ENCODE measurements at places on chromosomes 1 and 21. TPM values are rescaled to one million over a fixed set of nuclear protein-coding genes. Genes with fewer than 3 reads are reported as not detected.

GRCh38 chr1:21823980-21824702 is 12.1 kb downstream of the LDLRAD2 start:
- H3K36me3 ChIP-seq = no peaks in the 10 kb centered on the region
- H3K4me3 ChIP-seq = no peak overlapping the region
- H3K4me1 ChIP-seq = no peaks in the 10 kb centered on the region
- no peaks in the 10 kb centered on the region for H3K27me3 ChIP-seq
- H3K27ac ChIP-seq = no peak overlapping the region

DNA sequence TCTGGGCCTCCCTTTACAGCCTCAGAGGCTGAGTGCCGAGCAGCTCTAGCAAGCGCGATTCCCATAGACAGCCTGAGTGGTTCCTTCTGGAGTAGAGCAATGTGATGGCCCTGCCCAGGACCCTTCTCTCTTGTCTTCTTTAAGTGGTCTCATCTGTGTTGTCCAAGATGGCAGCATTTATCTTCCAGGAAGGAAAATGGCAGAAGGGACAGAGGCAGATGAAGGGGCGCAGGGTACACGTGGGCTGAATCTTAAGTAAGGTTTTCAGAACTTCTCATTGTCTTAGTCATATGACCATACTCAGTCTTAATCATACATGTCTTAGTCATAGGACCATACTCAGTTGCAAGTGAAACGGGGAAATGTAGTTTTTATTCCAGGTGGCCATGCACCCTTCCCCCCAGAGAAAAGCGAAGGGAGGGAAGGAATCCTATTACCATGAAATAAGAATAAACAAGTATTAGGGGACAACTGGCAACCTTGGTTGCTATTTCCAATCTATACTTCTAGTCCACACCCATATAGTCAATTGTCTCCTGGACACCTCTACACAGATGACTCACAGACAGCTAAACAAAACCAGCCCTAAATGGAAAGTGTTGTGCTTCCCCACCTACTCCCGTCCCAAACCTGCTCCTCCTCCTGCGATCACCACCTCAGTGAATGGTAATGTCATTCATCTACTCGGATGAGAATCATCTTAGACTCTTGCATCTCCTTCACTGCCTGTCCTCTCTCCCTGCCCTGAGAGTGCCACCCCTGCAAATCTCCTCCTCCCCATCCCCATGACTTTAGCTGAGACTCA is 13.3 kb downstream of the OVAAL start:
- no peak for DNase-seq
- no peaks in the 10 kb centered on the region for H3K27me3 ChIP-seq
- no peaks in the 10 kb centered on the region for H3K4me1 ChIP-seq
- H3K4me3 ChIP-seq = no peak overlapping the region
- H3K36me3 ChIP-seq = no peaks in the 10 kb centered on the region

- H3K4me3 ChIP-seq = no peak overlapping the region
- no peaks in the 10 kb centered on the region for H3K36me3 ChIP-seq
- no peaks in the 10 kb centered on the region for H3K27me3 ChIP-seq
- H3K4me1 ChIP-seq = no peaks in the 10 kb centered on the region
- DNase-seq = no peak
Measured at GRCh38 chr1:220970311-220970710, 91.1 kb downstream of the HLX start.

GRCh38 chr1:207288315-207288714 is 33.2 kb upstream of the CD55 start:
- no peaks in the 10 kb centered on the region for H3K36me3 ChIP-seq
- DNase-seq = no peak

- no peaks in the 10 kb centered on the region for H3K27me3 ChIP-seq
- no peaks in the 10 kb centered on the region for H3K36me3 ChIP-seq
- H3K4me3 ChIP-seq = no peak overlapping the region
- no peak overlapping the region for H3K27ac ChIP-seq
- no peaks in the 10 kb centered on the region for H3K4me1 ChIP-seq
- DNase-seq = no peak
Measured at GRCh38 chr1:220655961-220656740, 34.0 kb upstream of the C1orf115 start.

- no peak for DNase-seq
- no peaks in the 10 kb centered on the region for H3K27me3 ChIP-seq
Measured at GRCh38 chr1:43171312-43171875, 696 bp downstream of the EBNA1BP2 start.

DNA sequence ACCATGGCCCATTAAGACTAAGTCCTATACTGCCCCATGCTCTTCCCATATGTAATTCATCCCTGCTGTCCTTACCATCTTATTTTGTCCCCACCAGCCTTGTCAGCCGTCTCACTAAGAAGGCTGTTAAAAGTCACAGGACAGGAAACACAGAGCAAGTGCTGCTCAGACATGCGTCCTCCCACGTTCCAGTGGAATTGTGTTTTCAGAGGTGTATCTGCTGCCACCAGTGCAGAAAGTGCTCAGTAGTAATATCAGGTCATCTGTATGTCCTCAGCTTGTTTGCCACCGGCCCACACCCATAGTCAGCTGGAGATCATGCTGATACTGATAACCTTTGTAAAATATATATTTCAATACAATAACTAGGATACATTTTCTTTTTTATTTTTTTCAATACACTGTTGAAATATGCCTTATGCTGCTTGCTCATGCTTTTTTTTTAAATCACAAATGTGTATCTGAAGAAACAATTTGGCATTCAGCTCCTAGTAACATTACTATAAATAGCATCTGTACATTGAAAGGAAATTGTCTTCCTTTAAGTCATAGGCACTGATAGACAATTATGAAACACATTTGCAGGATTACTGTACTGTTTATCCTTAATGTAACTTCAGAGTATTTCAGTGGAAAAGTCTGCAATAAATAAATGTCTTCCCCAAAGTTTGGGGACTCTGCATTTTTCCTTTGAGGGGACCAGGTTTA is 156.9 kb downstream of the EDEM3 start:
- no peaks in the 10 kb centered on the region for H3K4me1 ChIP-seq
- H3K27me3 ChIP-seq = no peaks in the 10 kb centered on the region
- H3K27ac ChIP-seq = no peak overlapping the region
- no peak overlapping the region for H3K4me3 ChIP-seq

GRCh38 chr1:113282008-113282892 is 108.1 kb upstream of the MAGI3 start:
- H3K27me3 ChIP-seq = no peaks in the 10 kb centered on the region
- no peak overlapping the region for H3K4me3 ChIP-seq
- H3K36me3 ChIP-seq = no peaks in the 10 kb centered on the region
- no peaks in the 10 kb centered on the region for H3K4me1 ChIP-seq
- no peak for DNase-seq

DNA sequence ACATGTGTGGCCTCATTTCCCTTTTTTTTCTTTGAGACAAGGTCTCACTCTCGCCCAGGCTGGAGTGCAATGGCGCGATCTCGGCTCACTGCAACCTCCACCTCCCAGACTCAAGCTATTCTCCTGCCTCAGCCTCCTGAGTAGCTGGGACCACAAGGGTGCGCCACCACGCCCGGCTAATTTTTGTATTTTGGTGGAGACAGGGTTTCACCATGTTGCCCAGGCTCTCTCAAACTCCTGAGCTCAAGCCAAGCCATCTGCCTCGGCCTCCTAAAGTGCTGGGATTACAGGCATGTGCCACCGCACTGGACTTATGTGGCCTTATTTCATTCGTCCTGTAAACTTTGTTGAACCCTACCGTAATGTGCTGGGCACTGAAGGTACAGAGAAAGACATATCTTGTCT is 569 bp upstream of the WARS2 start:
- peak overlapping the region; percentile 66 for H3K4me3 ChIP-seq
- no peaks in the 10 kb centered on the region for H3K27me3 ChIP-seq
- H3K36me3 ChIP-seq = no peaks in the 10 kb centered on the region
- peak; percentile 52 for DNase-seq
- H3K4me1 ChIP-seq = peaks cover 5% of the 10 kb centered on the region

DNA sequence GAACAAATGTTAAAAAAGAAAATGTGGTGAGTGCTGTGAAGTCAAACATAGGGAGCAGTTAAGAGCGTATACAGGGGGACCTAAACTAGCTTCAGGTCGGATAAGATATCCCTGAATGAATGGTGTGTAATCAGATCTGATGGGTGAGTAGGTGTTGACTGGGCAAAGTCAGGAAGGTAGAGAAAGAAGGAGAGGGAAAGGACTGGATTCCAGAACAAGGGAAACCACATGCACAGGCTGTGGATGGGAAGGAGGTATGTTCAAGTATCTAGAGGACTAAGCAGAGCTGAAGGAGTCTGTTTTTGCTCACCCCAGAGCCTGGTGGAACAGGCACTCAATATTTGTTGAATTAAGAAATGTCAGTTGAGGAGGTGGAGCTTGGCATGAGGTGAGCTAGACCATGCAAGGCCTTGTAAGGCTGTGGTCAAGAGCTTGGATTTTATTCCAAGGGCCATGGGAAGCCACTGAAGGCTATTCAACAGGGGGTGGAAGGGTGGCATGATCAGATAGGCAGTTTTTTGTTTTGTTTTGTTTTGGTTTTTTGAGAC is 27.4 kb downstream of the MAP7D1 start:
- H3K4me1 ChIP-seq = peaks cover 4% of the 10 kb centered on the region
- H3K27ac ChIP-seq = no peak overlapping the region
- no peaks in the 10 kb centered on the region for H3K27me3 ChIP-seq
- no peak overlapping the region for H3K4me3 ChIP-seq
- no peaks in the 10 kb centered on the region for H3K36me3 ChIP-seq

- H3K27ac ChIP-seq = no peak overlapping the region
- H3K4me3 ChIP-seq = no peak overlapping the region
- no peaks in the 10 kb centered on the region for H3K27me3 ChIP-seq
- no peaks in the 10 kb centered on the region for H3K4me1 ChIP-seq
- H3K36me3 ChIP-seq = no peaks in the 10 kb centered on the region
- DNase-seq = no peak
Measured at GRCh38 chr1:64396817-64397216, 73.1 kb upstream of the CACHD1 start.

DNA sequence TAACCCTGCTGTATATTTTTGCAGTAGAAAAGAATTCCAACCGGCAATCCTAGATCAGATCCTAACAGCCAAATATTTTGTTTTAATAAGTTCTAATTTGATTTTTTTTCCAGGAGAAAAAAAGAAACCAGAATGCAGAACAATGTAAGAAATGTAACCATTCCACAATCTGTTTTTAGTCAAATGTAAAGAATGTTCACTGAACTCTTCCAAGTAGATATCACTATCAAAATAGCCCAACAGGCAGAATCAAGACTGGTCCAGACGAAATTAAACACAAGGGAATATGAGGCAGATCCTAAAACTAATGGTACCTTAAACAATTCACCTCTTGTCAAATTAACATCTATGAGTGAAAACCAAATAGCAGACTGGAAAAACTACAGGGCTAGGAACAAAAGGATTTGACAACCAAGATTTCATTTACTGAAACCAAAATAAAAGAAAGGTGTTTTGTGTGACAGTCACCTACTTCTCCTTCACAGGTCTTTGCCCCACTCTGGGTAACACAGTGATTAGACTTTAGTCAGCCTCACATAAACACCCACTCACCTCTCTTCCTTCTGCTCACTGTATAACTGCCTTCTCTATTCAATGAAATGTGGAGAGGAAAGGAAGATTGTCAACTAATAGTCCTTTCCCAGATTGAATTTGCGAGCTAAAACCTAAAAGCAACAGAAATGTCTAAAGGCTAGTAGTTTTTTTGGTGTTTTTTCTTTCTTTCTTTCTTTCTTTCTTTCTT is 137.9 kb downstream of the FAF1 start:
- no peaks in the 10 kb centered on the region for H3K36me3 ChIP-seq
- no peaks in the 10 kb centered on the region for H3K4me1 ChIP-seq
- no peak for DNase-seq
- H3K27ac ChIP-seq = no peak overlapping the region
- no peaks in the 10 kb centered on the region for H3K27me3 ChIP-seq

- peak overlapping the region; percentile 88 for H3K4me3 ChIP-seq
- H3K27me3 ChIP-seq = no peaks in the 10 kb centered on the region
- peaks cover 13% of the 10 kb centered on the region for H3K4me1 ChIP-seq
- H3K36me3 ChIP-seq = no peaks in the 10 kb centered on the region
Measured at GRCh38 chr1:46301808-46302640, 1.4 kb downstream of the LRRC41 start.

- no peaks in the 10 kb centered on the region for H3K27me3 ChIP-seq
- H3K36me3 ChIP-seq = no peaks in the 10 kb centered on the region
- H3K4me3 ChIP-seq = no peak overlapping the region
- peaks cover 23% of the 10 kb centered on the region for H3K4me1 ChIP-seq
Measured at GRCh38 chr1:205915354-205915990, 27.8 kb downstream of the SLC26A9 start.

DNA sequence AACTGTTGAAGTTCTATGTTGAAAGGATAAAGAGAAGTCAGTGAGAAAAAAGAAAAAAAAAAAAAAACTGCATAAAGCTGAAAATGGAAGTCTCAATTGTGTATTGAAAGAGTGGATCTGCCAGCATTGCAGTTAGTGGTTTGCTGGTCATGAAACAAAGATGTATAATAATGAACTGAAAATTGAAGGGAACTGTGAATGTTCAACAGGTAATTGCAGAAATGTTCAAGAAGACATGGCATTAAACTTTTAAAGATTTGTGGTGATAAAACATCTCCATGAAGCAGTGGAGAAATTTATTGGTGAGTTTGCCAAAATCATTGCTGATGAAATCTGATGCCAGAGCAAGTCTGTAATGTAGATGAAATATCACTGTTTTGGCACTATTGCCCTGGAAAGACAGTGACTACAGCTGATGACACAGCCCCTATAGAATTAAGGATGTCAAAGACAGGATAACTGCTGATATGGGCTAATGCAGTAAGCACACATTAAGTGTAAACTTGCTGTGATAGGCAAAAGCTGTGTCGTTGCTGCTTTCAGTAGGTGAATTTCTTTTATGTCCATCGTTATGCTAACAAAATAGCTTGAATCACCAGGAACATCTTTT is 71.0 kb downstream of the RD3 start:
- no peak overlapping the region for H3K4me3 ChIP-seq
- H3K36me3 ChIP-seq = no peaks in the 10 kb centered on the region
- DNase-seq = no peak
- H3K4me1 ChIP-seq = no peaks in the 10 kb centered on the region
- no peak overlapping the region for H3K27ac ChIP-seq

DNA sequence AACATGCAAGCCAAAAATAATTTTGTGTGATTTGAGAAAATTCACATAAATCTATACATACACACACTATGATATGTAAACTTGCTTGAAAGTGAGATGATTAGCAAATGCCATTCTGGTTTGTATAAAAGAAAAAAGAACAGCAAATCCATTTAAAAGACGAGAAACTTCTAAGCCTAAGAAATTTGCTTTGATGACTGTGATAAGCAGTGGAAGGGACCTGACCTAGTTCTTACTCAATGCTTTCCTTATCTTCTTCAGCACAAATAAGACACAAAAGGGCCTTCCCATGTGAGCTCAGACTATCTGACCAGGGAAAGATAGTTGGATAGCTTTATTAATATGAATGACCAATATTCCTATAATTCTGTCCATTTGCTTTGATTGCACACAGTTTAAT is 25.3 kb upstream of the NMNAT2 start:
- no peak overlapping the region for H3K27ac ChIP-seq
- H3K36me3 ChIP-seq = no peaks in the 10 kb centered on the region
- no peak overlapping the region for H3K4me3 ChIP-seq
- no peaks in the 10 kb centered on the region for H3K4me1 ChIP-seq
- no peaks in the 10 kb centered on the region for H3K27me3 ChIP-seq

- H3K36me3 ChIP-seq = no peaks in the 10 kb centered on the region
- DNase-seq = no peak
- H3K4me3 ChIP-seq = no peak overlapping the region
- H3K27me3 ChIP-seq = no peaks in the 10 kb centered on the region
Measured at GRCh38 chr1:10253755-10254154, 43.4 kb downstream of the KIF1B start.

- no peak overlapping the region for H3K4me3 ChIP-seq
- H3K27me3 ChIP-seq = no peaks in the 10 kb centered on the region
- no peak for DNase-seq
- H3K27ac ChIP-seq = no peak overlapping the region
Measured at GRCh38 chr1:204343802-204344201, 15.9 kb downstream of the PLEKHA6 start.

The C1QB gene
- 32.1 TPM for total RNA-seq

The KRTAP11-1 gene
- not detected for total RNA-seq

The C8A gene
- not detected for total RNA-seq

The KCNE2 gene
- not detected for total RNA-seq

Measured in ovary (tissue), 10 donors.